Smooth muscle cell of the umbilical artery (primary cell): ENCODE measurements at places on chromosomes 16 and 17. TPM values are rescaled to one million over a fixed set of nuclear protein-coding genes. Genes with fewer than 3 reads are reported as not detected.

The HMOX2 gene
- total RNA-seq: 58.8 and 85.1 TPM in 2 replicates

The ATP6V0C gene
- total RNA-seq: 15.1 and 16.4 TPM in 2 replicates

The G6PC1 gene
- not detected in 2 replicates for total RNA-seq

The UNKL gene
- 14.3 and 17.2 TPM in 2 replicates for total RNA-seq

The SMTNL2 gene
- total RNA-seq: under 0.01 TPM in 1 of 2 replicates, not detected in the other

The CTRL gene
- under 0.01 and 0.51 TPM in 2 replicates for total RNA-seq
